Nasal cavity respiratory epithelium epithelial cell of viscerocranial mucosa (primary cell): ENCODE measurements at places on chromosomes 11 and 22. TPM values are rescaled to one million over a fixed set of nuclear protein-coding genes. Genes with fewer than 3 reads are reported as not detected.

Gene EIF3F
- 194 and 269 TPM in 2 replicates for total RNA-seq

Gene FXYD2
- not detected in 2 replicates for total RNA-seq

Gene HOATZ
- not detected in 2 replicates for total RNA-seq

Gene APOBEC3F
- total RNA-seq: 2.1 and 4.3 TPM in 2 replicates

Gene SCGB2A2
- not detected in 2 replicates for total RNA-seq

Gene SMTN
- total RNA-seq: 25.7 and 48.5 TPM in 2 replicates

Gene MS4A1
- not detected in 2 replicates for total RNA-seq

Gene PGA5
- total RNA-seq: not detected in 2 replicates
